ENCODE measurements at places on chromosomes 5 and 9.

DNA sequence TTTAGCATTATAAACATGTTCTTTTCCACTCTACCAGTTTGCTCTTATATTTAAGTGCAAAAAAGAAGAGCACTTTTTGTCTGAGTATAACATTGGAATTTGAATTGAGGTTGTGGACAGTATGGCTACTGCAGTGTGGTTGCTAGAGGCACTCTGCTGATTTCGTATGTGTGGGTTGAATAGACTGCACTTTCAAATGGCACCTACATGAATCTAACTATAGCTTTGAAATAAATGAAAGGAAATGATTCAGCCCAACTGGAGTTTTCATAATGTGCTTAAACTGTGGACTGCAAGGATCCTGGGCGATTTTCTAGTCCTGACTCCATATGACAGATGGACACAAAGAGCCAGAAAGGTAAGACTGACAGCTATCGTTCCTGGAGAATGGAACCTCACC, 657.6 kb upstream of the RIOK2 start:
- no peak for DNase-seq

- DNase-seq, result no peak
Observed at GRCh38 chr9:69070201-69070600, 34.6 kb downstream of the FXN start.

GRCh38 chr5:138722544-138723177, 30.6 kb upstream of the CTNNA1 start:
- no peak for DNase-seq

- no peak for DNase-seq
Observed at GRCh38 chr9:137985637-137986071, 108.1 kb downstream of the CACNA1B start.

GRCh38 chr9:3898461-3899218, 372.8 kb upstream of the RFX3 start:
- DNase-seq, result no peak

GRCh38 chr5:54649041-54649504, 131.5 kb downstream of the SNX18 start:
- DNase-seq, result no peak

GRCh38 chr5:163846512-163846911, 341.1 kb downstream of the MAT2B start:
- DNase-seq, result no peak

GRCh38 chr5:135213027-135213386, 179.0 kb upstream of the PITX1 start:
- no peak for DNase-seq

DNA sequence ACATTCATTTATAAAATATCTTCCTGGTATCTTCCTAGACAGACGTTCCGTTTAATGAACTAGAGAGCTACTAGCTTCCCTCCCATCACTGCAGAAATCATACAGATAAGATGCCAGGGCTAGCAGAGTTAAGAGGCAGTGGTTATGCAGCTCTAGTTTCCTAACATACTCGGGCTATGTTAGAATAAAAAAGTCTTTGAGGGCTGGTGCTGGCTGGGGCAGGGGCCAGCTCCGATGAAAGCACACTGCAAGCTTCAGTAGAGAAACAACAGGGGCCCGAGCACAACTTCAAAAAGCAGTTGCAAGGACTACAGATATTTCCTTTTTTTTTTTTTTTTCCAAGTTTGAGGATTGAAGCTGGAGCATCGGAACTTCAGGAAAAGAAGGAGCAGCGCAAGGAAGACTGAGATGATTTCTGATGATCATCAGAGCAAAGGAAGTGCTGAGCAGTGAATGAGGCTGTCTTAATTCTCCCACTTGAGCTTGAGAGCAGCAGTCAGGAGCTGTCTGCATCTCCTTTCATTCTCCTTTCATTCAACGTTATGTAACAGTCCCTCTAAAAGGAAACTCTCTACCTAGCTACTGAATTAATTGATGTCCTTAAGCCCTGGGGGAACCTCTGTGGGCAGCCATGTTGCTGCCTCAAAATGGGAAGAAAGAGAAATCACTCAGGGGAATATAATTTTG, 47.6 kb upstream of the ADCY2 start:
- DNase-seq, result no peak

- DNase-seq, result no peak
Observed at GRCh38 chr9:96009690-96010472, 134.4 kb downstream of the ERCC6L2 start.

GRCh38 chr5:171475596-171475995, 56.1 kb downstream of the FGF18 start:
- no peak for DNase-seq

- no peak for DNase-seq
Observed at GRCh38 chr9:93447655-93448054, 3.8 kb upstream of the FAM120A start.

GRCh38 chr5:143166090-143166489, 237.4 kb downstream of the NR3C1 start:
- DNase-seq, result no peak

GRCh38 chr5:144230806-144231205, 60.1 kb downstream of the KCTD16 start:
- no peak for DNase-seq

DNA sequence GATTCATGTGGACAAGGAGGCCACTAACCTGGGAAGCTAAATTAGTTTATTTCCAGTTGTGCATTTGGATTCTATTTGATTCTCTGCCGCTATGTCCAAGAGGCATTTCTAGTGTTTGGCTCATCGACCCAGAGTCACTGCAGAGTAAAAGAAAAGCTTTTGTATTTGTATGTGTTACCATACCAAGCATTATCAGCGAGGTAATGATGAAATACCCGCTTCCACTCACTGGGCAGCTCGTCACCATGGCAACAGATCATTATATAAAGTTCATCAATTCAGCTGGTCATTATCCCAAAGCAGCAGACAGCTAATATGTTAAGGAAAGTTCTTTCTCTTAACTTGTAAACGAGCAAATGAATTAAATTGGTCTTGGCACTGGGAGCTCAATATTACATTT, 380.3 kb downstream of the SEMA5A start:
- DNase-seq, result no peak

GRCh38 chr9:108136656-108137055, 647.1 kb upstream of the KLF4 start:
- no peak for DNase-seq

DNA sequence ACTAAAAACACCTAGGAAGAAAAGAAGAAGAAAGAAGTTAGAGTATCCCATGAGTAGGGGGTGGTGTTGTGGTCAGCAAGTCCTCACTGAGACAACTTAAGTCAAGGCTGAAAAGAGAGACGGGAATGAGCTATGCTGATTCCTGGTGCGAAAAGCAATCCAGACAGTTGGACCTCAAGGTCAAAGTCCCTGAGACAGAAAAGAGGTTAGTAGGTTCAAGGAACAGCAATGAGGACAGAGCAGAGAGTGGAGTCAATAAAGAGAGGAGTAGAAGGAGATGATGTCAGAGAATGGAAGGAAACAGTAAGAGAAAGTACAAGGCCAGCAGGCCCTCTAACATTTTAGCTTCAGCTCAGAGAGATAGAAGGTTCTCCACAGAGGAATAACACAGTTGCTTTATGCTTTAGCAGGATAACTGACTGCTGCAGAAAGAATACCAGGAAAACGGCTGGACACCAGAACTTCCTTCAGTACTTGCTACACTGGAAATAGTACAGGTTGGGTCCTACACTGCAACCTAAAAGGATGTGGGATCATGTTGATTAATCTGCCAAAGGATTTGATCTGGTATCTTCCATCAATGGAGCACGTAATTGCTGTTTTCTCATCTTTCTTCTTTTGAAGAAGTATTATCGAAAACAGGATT, 43.6 kb downstream of the GNAQ start:
- DNase-seq, result no peak

DNA sequence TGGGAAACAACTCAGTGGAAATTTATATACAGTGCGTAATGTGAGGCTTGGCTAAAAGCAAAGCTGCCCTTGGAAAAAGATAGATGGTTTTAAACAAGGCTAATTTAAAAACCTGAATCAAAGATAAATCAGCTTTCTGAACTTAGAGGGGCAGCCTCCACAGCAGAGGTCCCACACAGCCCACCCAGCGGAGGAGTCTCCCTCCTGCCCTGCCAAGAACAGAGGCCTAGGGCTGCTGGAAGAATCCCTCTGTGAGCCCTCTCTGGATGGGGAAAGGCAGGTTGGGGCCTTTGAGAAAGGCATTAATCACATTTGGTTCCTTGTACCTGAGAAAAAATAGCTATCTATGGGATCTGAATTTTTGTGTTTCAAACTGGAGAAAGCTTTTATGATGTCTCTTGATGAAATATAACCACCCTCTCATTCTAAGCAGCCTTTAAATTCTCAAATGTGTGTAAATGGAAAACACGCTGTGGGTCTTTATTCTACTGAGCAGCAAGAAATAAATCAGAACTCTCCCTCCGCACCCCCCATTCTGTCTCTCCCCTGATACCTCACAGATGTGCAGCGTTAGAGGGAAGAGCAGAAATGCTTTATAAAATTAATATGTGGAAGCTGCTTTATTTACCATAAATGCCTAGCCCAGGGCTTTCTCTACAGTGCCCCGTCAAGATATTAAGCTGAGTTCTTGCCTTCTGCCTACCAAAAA, 329.2 kb downstream of the EFNA5 start:
- DNase-seq, result no peak

DNA sequence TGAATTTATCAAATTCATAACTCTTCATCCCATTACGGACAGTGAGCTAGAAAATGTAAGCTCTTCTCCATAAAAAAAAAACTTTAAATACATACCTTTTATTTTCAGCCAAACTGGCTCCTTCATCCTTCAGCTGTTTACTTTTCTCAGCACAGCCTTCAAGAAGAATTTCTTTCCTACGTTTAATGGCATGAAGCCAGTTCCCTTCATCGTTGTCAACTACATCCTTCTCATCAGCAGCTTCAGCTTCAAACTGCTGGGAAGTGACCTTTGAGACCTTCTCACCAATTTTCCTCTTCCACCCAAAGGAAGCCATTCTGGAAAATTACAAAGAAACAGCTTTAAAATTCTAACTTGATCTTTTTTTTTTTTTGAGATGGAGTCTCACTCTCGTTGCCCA, 9.1 kb downstream of the TTC33 start:
- DNase-seq, result no peak

DNA sequence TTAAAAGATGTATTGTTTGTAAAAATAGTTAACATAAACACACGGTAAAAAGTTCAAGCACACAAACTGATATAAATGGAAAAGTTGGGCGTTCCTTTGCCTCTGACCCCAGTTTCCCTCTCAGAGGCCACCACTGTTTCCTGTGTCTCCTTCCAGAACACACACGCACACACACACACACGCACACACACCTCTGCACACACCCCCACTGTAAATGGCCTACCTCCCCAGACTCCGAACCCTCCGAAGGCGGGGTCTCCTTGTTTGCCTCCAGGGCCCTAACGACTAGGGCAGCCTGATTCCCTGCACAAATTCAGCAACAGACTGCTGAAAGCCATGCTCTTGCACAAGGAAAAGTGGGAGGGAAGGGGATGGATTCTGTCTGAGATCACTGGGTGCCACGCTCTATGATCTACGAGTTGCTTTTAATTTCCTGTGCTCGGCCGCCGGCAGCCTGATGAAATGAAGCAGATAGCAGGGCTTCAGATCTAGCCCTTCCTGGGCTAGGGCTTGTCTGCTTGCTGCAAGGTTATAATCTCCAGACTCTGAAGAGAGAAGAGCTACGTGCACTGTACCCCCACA, 184.0 kb upstream of the IL12B start:
- DNase-seq, result no peak

GRCh38 chr9:133884907-133885744, 107.0 kb downstream of the VAV2 start:
- no peak for DNase-seq

GRCh38 chr5:39469777-39470415, 45.1 kb upstream of the DAB2 start:
- no peak for DNase-seq

DNA sequence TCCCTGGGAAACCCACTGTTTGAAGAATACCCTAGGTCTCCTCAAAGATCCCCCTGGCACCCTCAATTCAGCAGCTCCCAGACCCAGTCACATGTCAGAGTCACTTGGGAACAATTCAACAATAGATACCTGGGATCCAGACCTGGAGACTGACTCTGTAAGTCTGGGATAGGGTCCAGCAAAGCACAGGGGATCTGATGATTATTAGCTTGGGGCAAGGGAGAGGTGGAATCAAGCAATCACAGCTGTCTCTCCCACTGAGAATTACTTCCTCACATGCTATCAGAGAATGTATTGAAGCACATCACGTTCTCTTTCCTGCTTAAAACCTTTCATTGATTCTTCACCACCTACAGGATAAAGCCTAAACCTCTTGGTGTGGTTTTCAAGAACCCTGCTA, 5.9 kb downstream of the FAM193B start:
- DNase-seq, result no peak

GRCh38 chr5:96288166-96288844, 144.7 kb downstream of the PCSK1 start:
- DNase-seq, result no peak

DNA sequence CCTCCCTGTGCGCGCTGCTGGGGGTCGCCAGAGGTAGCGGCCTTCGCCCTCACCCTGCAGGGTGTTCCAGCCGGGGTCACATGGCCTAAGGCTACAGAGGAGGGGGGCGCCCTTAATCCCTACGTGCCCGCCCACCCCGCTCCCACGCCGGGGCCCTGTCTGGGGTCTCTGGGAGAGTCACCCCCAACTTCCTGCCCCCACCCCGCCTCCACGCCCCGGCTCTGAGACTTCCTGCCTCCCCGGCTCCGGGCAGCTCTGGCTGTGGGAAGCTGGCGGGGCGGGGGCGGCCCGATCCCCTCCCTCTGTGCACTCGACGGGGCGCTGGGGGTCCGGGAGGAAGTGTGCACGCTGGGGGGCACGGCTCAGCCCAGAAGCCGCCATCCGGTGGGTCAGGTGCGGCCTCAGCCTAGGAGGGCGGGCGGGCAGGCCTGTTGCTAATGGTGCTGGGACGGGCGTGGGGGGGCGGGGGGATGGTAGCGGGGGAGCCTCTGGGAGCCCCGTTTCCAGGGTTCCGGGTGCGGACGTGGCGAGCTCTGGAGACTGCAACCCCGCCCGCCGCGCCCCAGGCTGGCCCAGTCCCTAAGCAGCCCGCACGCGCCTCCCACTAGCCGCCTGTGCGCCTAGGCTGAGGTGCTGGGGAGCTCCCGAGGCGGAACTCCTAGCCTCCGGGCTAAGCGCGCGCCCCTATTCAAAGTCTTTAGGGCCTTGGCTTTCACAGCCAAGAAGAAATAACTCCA, 61.6 kb downstream of the CXXC5 start:
- no peak for DNase-seq

Measured in posterior cingulate gyrus (tissue), 11 donors.